ENCODE measurements at places on chromosomes 3 and 15.

GRCh38 chr15:34708422-34708821 lies 46.4 kb downstream of the GJD2 start:
- peak; percentile 78 for DNase-seq

DNA sequence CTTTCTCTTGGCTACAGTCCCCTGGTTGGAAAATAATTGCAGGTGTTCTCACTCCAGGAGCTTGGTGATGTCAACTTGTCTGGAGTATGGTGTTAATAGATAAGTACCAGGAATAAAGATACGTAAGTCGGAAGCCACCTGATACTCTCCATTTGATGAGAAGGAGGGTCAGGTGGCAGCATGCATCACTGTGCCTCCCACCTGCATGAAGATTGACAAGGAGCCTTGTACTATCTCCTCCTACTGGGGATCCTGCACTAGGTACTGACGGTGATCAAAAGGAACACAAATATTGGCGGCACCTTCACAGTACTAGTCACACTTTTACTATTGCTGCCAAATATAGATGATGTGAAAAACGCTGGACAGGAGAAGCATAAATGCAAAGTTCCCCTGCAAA lies 32.6 kb upstream of the GABRB3 start:
- no peak for DNase-seq

DNA sequence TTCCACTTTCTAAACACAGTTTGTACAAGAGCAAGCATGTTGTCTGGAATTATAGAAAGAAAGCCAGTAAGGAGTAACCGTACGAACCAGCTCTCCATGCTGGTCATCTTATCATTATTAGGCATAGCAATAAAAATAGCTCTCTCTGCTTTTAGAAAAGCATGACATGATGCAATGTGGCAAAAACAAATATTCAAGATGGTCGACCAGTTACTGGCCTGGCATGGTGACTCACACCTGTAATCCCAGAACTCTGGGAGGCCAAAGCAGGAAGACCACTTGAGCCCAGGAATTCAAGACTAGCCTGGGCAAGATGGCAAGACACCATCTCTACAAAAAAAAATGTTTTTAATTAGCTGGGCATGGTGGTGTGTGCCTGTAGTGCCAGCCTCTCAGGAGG lies 2.6 kb upstream of the MAP4 start:
- DNase-seq = peak; percentile 89

GRCh38 chr3:193605876-193606275 lies 12.9 kb downstream of the OPA1 start:
- DNase-seq = peak; percentile 71

DNA sequence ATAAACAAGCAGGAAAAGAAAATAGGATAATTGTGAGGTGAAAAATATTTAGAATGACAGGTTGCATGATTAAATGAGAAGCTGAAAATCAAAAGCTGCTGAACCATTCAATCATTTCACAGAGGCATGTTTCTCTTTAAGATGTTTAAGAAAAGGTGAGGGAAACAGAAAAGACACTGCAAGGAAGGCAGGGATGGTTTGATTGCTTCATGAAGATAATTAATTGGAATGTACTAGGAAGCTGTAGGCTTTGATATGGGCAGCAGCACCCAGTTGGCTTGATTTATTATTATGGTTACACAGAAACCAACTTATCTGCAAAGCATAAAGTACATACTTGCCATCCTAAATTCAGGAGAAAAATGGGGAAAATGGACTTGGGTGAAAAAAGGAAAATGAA lies 234.6 kb downstream of the SUCLG2 start:
- DNase-seq = no peak

- DNase-seq = peak; percentile 18
Observed at GRCh38 chr3:174466471-174467054, 392.6 kb upstream of the NAALADL2 start.

GRCh38 chr3:129984125-129984524 lies 9.6 kb downstream of the TRH start:
- DNase-seq = peak; percentile 31

GRCh38 chr3:88005066-88005465 lies 53.7 kb downstream of the CGGBP1 start:
- DNase-seq = peak; percentile 39

DNA sequence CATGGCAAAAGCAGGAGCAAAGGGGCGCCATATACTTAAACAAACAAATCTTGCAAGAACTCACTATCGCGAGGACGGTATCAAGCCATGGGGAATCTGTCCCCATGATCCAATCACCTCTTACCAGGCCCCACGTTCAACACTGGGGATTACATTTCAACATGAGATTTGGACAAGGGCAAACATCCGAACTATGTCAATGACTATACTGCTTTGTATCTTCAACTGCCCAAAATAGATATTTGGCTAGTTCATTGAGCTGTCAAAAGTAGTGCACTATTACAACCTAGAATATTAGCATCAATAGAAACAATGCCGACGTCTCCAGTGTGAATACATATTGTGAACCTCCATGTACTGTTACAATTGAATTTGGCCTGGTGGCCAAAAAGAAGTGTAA lies 760.4 kb downstream of the MCTP2 start:
- DNase-seq = no peak

- no peak for DNase-seq
Observed at GRCh38 chr15:67152429-67152828, 87.0 kb downstream of the SMAD3 start.

DNA sequence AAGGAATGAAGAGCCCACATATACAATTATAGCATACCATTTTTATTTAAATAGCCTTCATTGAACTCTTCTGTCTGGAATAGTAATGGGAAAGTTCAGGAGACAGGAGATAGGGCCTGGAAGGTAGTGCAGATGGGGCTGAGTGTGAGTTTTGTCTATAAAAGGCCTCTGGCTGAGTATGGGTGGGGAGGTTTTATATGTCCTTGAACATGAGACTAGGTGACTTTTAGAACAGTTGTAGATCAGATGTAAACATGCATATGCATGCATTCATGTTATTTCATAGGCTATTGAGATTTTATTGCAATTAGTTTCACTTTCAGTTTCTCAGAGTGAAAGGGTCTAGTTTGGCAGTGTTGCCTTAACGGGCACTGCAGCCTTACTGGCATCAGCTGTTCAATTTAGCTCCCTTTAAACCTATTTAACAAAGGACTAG lies 27.1 kb downstream of the CGGBP1 start:
- peak; percentile 54 for DNase-seq

DNA sequence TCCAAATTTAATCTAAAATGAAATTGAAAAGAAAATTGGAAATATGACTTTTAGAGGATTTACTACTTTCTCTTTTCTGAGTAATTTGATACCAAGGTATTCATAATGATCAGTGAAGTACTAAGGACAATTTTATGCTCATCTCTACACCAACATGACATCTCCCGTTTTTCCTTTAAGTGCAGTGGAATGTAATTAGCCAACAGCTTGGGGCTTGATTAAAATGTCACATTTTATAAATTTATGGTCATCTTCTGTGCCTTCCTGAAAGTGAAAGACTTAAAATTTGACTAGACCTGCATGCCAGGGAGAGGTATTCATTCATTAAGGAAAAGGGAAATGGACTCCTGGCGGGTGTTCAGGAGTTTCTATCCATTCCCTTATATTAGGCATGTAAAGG lies 228.2 kb upstream of the CNTN3 start:
- DNase-seq = no peak

- DNase-seq = no peak
Observed at GRCh38 chr15:62605282-62605681, 437.3 kb upstream of the TPM1 start.

DNA sequence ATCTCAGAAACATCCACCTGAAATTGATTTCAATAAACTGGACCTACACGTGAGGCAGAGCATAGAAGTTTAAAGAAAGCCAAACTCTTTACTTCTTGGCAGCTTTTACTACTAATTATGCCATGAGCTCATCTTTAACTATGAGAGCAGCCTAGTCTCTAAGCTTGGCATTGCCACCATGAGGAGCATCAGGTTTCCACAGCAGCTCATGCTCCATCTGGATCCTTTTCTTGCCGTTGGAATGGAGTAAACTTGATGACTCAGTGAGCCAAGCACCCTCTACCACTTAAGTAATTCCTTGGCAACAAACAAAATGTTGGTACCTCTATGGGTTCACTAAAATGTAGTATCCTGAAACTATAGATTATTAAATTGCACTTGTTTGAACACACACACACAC lies 583.2 kb downstream of the EPHA3 start:
- no peak for DNase-seq

- DNase-seq = no peak
Observed at GRCh38 chr15:68042156-68042854, 11.8 kb upstream of the PIAS1 start.

DNA sequence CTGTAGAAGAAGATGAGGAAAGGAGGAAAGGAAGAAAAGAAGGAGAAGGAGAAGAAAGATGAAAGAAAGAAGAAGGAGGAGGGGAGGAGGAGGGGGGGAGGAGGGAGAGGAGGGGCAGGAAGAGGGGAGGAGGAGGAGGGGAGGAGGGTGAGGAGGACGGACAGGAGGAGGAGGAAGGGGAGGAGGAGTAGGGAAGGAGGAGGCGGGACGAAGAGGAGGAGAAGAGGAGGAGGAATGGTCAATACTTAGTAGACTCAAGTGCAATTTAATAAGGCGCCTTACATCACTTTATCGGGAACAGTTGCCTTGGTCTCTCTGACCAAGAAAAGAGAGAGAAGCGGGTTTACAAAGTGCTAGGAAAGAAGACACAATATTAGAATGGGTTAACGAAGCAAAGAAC lies 23.7 kb upstream of the NR2E3 start:
- no peak for DNase-seq

DNA sequence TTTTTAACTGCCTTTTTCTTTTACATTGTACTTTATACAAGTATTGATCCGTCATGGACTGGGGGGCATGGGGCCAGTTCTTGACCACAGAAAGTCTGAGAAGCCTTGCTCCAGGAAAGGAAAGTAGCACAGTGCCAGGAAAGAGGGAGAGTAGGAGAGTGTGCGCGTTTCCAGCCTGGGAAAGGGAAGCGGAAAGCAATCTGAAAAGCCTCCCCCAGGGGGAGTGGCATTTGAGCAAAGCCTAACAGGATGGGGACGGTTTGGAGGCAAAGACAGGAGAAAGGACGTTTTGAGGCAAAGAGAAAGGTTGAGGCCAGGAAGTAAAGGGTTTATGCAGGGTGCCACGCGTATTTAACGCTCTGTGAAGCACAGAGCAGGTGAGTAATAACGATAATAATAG lies 116.9 kb downstream of the RORA start:
- no peak for DNase-seq

DNA sequence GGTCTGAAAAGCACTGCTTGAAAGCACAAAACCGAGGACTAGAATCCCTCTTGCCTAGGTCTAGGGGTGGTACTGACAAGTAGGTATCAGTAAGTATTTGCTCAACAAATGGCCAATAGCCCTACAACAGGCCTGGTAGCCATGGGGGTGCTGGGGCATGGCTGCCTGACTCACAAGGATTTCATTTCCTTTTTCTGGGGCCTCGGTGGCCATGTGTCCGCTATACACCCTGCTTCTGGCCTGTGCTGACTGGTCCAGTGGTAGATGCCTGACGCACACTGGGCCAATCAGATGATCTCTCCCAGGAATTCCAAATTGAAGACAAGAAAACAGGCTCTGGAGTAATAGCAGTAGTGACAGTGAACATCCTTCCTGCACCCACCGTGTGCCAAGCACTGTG lies 29.4 kb downstream of the MELTF start:
- peak; percentile 31 for DNase-seq

GRCh38 chr3:145243875-145244274 lies 917.1 kb downstream of the PLOD2 start:
- DNase-seq = peak; percentile 34

DNA sequence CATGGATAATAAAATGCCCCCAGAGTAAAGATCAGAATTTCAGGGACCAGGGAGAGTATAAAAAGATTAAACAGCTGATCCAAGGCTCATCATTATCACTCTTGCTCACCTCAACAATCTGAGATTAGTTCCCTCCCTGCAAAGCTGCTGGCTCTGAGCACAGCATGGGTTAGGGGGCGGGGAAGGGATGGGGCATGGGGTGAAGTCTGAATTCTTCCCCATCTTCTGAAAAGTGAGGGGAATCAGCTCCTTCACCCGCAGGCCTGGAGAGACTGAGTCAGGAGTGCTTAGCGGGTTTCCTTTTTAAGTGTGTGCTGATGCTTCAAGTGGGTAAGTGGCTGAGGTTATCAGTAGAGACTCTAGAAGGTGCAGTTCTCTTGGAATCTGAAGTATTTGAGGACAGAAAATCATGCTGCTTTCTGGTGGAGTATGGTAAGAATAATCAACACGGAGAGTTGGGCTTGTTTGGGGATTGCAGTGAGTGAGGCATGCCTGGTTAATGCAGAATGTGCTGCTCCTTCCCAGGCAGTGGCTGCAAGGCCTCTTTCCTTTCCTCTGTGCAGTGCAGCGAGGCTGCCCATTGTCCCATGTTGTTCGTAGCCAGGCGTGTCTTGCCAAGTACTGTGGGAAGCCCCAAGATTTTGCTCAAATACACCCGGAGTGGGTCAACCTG lies 59.2 kb upstream of the TRAK1 start:
- peak; percentile 81 for DNase-seq

- DNase-seq = no peak
Observed at GRCh38 chr3:141763088-141763750, at the start of gene GRK7. Gene GRK7, plus strand, starts transcription at chr3:141763408. Its CDS starts 14,877 bp downstream, at chr3:141778285.

GRCh38 chr3:36820083-36820482 lies 55.7 kb upstream of the DCLK3 start:
- DNase-seq = no peak

- DNase-seq = peak; percentile 30
Observed at GRCh38 chr3:5136211-5136918, 14.3 kb downstream of the ARL8B start.

- DNase-seq = no peak
Observed at GRCh38 chr3:183262875-183263378, 9.9 kb downstream of the B3GNT5 start.

- DNase-seq = no peak
Observed at GRCh38 chr15:33074212-33074611, 120.3 kb downstream of the FMN1 start.

DNA sequence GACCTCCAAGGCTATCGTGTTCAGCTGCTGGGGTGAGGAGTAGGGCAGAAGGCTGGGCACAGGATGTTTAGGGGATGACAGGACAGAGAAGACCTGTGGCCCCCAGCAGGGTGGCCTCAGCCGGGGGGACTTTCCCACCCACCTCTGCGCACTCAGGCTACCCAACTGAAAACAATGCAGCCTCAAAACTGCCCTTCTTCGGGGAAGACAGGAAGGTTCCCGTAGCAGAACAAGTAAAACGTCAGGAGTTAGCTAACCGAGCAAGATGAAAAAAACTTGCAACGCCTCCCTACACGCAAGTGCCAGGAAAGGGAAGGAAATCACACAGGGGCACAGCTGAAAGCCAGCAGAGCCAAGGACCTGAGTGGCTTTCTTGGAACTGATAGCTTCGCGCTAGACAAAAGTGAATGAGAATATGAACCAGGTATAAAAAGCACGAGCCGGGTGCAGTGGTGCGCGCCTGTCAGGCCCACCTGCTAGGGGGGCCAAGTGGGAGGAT lies 38.4 kb upstream of the FURIN start:
- no peak for DNase-seq

GRCh38 chr3:73509816-73510215 lies 114.9 kb downstream of the PDZRN3 start:
- DNase-seq = peak; percentile 16

DNA sequence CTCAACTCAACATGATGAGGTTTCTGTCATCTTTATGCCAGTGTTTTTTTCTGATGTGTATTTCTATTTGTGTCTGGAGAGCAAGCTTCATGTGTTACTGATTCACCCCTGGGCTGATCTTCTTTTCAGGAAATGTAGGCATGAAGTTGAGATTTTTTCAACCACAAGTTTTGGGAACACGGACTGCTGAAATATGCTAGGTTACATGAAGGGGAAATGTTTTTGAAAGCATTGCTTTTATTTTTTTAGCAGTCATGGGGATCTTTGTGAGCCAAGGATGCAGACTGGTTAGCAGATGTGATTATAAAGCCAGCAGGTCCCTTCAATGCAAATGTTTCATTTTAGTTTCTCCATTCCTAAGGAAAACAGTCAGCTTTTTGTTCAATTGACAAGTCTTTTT lies 219.3 kb upstream of the COL8A1 start:
- peak; percentile 87 for DNase-seq
